Activated CD8-positive, alpha-beta T cell treated with anti-CD3 and anti-CD28 coated beads for 36 hours (primary cell): ENCODE measurements at places on chromosomes 6 and 20. TPM values are rescaled to one million over a fixed set of nuclear protein-coding genes. Genes with fewer than 3 reads are reported as not detected.

BEND3 gene
- total RNA-seq, result 5.8 TPM

- H3K27me3 ChIP-seq, result no peaks in the 10 kb centered on the region
- no peak overlapping the region for H3K4me3 ChIP-seq
- no peaks in the 10 kb centered on the region for H3K36me3 ChIP-seq
- H3K4me1 ChIP-seq, result no peaks in the 10 kb centered on the region
- DNase-seq, result no peak
Measured at GRCh38 chr20:12177657-12178293, 260.1 kb downstream of the BTBD3 start.

- H3K4me3 ChIP-seq, result no peak overlapping the region
- H3K4me1 ChIP-seq, result no peaks in the 10 kb centered on the region
- no peaks in the 10 kb centered on the region for H3K36me3 ChIP-seq
- no peaks in the 10 kb centered on the region for H3K27me3 ChIP-seq
- no peak for DNase-seq
- no peak overlapping the region for H3K27ac ChIP-seq
Measured at GRCh38 chr6:164756723-164757122, 552.7 kb downstream of the C6orf118 start.

- no peak overlapping the region for H3K4me3 ChIP-seq
- H3K4me1 ChIP-seq, result no peaks in the 10 kb centered on the region
- no peak overlapping the region for H3K27ac ChIP-seq
- H3K36me3 ChIP-seq, result no peaks in the 10 kb centered on the region
- no peaks in the 10 kb centered on the region for H3K27me3 ChIP-seq
Measured at GRCh38 chr6:83371423-83371822, 59.4 kb downstream of the ME1 start.
